ENCODE measurements at places on chromosomes 3 and 15.

DNA sequence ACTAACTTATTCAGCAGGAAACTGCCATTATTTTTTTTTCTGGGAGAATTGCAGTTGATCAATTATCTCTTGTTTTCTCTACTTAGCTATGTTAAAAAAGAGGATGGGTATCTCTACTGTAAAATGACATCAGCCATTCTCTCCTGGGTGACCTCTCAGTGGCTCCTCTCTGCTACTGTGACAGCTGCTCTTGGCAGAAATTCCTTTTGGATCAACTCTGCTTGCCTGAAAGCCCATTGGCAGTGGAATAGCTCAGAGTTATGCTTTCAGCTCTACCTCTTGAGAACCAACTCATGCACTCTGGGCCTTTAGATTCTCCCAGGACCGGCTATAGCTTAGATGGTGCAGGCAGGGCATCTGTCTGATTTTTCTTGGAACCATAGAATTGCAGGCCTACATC lies 99.9 kb upstream of the GAP43 start:
- no peak for DNase-seq

DNA sequence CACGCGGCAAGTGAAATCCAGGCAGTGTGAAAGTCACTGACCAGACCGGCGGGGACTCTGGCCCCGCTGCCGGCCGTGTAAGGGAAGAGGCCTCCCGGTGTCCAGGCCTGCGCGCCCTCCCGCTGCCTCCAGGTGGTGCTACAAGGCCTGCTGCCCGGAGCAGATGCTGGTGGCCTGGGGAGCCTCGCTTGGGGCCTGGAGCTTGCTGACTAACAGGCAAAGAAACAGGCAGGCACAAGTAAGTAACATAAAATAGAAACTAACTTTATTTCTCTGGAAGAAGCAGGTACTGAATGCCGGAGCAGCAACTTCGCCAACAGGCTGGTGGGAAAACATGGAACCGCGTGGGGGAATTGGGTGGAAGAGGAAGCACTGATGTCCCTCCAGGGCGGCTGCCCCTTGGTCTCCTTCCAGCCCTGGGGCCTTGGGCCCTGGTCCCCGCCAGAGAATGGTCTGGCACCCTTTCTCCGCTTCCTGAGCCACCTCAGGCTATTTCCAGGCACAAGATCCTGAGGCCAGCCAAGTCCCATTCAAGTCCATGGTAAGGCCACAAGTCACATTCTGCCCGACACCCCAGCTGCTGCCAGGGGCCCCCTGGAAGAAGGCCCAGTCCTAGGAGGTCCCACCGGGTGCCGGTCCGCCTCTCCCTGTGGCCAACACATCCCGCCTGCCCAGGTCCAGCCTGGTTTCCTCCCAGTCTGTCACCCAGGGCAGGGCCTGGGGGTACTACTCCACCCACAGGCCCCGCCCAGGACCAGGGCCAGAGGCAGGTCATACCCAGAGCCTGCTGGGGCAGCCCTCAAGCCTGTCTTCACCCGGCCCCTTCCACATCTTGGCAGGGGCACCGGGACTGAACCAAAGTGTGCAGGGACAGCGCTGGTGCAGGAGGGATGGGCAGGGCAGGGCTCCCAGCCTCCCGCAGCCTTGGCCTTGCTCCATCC lies 45.0 kb downstream of the TNK2 start:
- no peak for DNase-seq

- no peak for DNase-seq
These were observed 110.7 kb downstream of the MYO5A start for GRCh38 chr15:52417957-52418356.

- DNase-seq, result no peak
These were observed 59.0 kb upstream of the MBNL1 start for GRCh38 chr3:152209776-152210175.

- DNase-seq, result no peak
These were observed 110.1 kb downstream of the SRGAP3 start for GRCh38 chr3:9139366-9139765.

- DNase-seq, result peak; percentile 5
These were observed 14.2 kb upstream of the U2SURP start for GRCh38 chr3:142987080-142987700.

DNA sequence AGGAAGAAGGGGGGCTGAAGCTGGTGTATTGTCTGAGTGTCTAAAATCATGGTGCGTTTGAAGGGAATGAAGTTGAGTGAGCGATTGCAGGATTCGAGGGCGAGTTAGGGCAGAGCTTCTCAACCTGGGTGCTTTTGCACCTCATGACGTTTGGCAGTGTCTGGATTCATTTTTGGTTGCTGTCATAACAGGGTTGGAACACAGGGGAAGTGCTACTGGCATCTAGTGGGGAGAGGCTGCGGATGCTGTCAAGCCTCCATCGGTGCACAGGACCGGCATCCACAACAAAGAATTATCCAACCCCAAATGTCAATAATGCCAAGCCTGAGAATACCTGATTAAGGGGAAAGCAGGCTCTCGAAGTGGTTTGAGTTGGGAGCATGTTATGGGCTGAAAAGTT lies 120.0 kb downstream of the SLCO3A1 start:
- no peak for DNase-seq

- DNase-seq, result no peak
These were observed 2.1 kb upstream of the CCDC174 start for GRCh38 chr3:14649466-14649865.

- no peak for DNase-seq
These were observed 158.5 kb downstream of the FEZF2 start for GRCh38 chr3:62214850-62215249.

GRCh38 chr3:60047426-60048200 lies 997.8 kb upstream of the CFAP20DC start:
- no peak for DNase-seq

- no peak for DNase-seq
These were observed 163.1 kb upstream of the GALNT15 start for GRCh38 chr3:16011376-16011775.

- DNase-seq, result no peak
These were observed 29.0 kb upstream of the FURIN start for GRCh38 chr15:90839187-90840071.

- DNase-seq, result no peak
These were observed 46.2 kb downstream of the CRTAP start for GRCh38 chr3:33159981-33160380.

- DNase-seq, result no peak
These were observed 15.8 kb upstream of the TMPRSS7 start for GRCh38 chr3:112018712-112019111.

DNA sequence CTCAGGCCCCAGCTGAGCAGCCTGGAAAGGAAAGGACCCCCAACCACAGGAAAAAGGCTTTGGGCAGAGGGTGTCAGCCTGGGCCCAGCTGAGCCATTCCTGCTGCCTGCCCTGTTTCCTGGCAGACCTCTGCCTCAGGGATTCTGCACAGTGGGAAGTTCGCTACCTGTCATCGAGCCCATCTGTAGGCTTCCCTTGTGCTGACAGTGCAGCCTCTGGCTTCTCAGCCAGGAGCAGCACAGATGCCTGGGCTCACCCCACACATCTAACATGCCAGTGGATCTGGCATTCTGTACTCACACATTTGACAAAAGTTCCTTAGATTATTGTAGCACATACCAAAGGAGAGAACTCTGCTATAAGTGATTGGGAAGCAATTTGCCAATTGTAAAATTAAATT lies 202.2 kb downstream of the SSR3 start:
- DNase-seq, result no peak

GRCh38 chr3:10553591-10554235 lies 48.3 kb upstream of the ATP2B2 start:
- DNase-seq, result no peak

DNA sequence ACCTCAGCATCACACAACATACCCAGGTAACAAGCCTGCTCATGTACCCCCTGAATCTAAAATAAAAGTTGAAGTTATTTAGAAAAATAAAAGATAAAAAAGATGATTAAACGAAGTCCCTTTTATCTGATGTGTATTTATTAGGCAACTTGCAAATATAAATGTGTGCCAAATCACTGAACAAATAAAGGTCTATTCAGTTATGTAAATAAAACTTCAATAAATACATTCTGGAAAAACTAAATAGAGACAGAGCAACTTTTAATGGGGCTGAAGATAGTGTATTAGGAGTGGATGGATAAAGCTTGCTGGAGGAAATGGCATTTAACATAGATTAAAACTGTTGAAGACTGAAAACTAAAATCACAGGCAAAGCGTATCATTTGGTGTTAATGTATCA lies 678.0 kb upstream of the GRM7 start:
- no peak for DNase-seq

GRCh38 chr3:108271626-108272025 lies 24.7 kb upstream of the HHLA2 start:
- no peak for DNase-seq

GRCh38 chr3:8931342-8931741 lies 31.9 kb downstream of the RAD18 start:
- no peak for DNase-seq

DNA sequence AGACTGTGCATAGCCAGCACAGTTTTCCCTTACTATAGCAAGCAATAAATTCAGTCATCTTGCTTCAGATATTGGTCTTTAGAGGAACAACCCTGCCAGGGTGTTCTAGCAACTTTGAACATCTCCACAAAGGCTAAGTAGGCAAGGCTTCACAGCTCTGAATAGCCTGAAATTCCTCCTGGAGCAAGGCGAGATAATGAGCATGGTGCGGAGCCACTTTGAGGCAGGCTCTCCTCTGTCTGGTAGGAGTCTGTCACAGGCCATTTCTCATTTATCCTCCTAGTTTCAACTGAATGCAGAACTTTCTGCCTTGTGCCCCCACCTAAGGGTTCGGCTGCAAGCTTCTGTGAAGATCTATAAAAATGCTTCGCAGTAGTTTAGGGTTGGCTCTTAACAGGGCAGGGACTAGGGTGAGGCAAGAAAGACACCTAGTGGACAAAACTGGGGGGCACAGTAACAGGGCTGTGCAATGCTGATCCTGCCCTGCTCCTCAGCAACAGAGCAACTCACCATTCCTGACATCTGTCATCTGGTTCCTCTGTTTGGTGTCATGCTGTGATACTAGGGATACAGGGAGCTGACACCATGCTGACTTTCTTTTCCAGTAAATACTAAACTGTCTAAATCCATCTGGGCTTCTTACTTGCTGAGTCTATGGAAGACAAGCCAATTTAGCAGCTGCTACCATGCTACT lies 16.6 kb upstream of the EHHADH start:
- DNase-seq, result peak; percentile 40

DNA sequence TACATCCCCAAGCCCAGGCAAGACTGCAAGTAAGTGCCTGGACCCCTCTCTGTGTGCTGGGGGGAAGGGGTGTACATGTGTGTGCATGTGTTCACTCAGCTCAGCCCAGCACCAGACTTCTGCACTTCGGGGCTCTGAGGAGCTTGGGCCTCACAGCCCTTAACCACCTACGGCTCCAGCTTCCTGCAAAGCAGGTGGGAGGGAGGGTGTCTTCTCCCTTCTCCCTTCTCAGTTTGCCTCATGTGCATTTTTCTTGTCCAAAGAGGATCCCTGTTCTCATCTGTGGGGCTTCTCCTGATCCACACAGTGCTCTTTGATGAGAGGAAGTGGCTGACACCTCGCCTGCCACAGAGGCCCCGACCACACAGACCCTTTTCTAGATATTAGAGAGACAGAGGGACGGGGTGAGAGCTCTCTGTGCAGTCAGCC lies 69.3 kb downstream of the MESD start:
- DNase-seq, result no peak

DNA sequence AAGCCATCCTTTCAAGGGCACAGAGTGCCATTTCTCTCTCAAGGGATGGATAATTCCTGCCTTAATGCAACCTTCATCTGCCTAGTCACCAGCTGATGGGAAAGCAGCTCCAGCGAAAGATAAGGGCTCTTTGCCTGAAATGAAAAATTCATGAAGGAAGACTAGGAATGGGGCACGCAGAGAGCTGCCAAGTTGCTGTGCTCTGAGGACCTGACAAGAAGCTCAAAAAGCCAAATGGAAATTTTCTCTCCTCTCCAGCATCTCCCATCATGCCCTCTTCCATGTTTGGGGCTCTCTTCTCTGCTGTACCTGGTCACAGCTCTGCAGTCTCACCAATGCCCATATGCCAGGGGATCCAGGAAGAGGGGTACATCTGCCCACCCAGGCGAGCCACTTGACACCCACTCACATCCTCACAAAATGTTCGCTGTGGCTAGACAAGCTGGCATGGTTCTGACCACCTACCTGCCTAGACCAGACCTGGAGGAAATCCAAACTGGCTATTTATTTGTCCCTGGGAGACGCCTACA lies 29.3 kb upstream of the ABHD2 start:
- no peak for DNase-seq

DNA sequence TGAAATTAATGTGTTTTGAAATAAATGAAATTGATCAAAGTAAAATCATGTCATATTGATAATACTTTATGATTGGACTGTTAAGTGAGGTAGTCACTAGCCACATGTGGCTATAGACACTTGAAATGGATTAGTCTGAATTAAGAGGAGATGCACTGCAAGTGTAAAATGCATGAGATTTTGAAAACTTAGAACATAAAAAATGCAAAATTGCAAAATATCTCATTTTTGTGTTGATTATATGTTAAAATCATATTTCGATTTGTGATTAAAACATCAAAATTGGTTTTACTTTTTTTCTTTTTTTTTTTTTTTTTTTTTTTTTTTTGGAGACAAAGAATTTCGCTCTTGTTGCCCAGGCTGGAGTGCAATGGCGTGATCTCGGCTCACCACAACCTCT lies 23.2 kb downstream of the CAPN7 start:
- DNase-seq, result no peak

- no peak for DNase-seq
These were observed 338.5 kb downstream of the TUSC7 start for GRCh38 chr3:117047951-117048705.

GRCh38 chr3:194756791-194757325 lies 71.2 kb downstream of the FAM43A start:
- no peak for DNase-seq

DNA sequence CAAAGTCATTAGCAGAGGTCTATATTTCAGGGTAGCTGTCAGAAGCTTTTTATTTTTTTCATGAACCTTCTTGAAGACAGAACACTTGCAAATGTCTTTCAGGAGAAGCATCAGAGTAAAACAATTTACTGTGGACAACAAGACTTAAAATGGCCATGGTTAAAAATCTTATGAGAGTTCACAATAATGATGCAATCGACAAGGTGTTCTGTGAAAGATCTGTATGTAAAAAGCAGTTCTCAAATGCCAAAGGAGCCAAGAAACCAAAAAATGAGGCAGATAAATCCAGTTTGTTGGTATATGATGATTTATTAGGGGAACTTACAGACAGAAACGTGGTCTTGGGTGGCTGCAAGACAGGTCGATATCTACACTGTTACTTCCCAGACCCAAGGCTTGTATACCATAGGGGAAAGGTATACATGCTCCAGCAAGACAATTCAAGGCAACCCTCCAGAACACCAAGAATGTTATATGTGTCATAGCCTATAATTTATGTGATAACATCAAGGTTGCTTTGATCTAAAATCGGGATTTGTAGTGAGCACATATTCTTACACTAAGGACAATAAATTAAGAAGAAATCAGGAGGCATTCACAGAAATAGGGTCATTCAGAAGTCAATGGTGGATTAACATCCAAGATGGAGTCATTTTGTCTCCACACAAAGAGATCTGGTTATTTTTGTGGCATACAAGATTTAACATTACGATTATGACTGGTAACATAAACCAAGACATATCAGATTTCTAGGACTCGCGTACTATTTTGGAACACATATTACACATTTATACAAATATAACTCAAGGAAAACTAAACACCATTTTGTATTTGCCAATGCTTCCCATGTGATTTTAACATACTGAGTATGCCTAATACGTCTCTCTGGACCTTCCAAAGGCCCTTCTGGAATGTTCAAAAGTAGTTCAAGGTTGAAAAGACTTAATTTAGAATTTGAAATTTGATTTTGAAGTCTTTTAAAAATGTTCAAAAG lies 316.4 kb downstream of the THSD4 start:
- DNase-seq, result no peak
